ENCODE measurements at places on chromosomes 5 and 9.

- DNase-seq, result no peak
Observed at GRCh38 chr9:128211981-128212281, 8.8 kb downstream of the DNM1 start.

DNA sequence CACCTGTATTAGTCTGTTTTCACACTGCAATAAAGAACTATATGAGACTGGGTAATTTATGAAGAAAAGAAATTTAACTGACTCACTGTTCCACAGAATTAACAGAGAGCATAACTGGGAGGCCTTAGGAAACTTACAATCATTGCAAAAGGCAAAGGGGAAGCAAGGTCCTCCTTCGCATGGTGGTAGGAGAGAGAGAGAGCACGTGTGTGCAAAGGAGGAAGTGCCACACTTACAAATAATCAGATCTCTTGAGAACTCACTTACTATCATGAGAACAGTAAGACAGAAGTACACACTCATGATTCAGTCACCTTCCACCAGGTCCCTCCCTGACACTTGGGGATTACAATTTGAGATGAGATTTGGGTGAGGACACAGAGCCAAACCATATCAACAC, 258.7 kb downstream of the TRIM32 start:
- peak; percentile 87 for DNase-seq

GRCh38 chr9:127176631-127177030, 54.2 kb upstream of the ANGPTL2 start:
- DNase-seq, result no peak

GRCh38 chr5:161420521-161420920, 126.0 kb downstream of the GABRB2 start:
- DNase-seq, result no peak

DNA sequence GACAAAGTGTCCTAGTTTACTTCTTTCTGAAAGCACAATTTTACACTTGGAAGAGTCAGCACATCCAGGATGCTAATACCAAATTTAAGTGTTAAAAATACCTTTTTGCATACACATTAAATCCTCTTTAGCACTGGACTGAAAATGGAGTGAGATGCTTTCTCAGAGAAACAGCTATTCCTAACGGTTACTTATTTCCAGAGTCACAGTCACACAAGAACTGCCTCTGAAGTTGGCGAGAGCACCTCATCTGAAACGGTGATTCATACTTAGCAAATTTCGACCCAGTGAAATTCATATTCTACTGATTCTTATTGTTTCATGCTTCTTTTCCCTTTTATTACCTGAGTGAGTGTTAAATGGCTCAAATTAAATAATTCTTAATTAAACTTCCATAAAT, 12.2 kb downstream of the CDH18 start:
- DNase-seq, result no peak

GRCh38 chr5:77156379-77156778, 54.1 kb upstream of the PDE8B start:
- DNase-seq, result no peak

DNA sequence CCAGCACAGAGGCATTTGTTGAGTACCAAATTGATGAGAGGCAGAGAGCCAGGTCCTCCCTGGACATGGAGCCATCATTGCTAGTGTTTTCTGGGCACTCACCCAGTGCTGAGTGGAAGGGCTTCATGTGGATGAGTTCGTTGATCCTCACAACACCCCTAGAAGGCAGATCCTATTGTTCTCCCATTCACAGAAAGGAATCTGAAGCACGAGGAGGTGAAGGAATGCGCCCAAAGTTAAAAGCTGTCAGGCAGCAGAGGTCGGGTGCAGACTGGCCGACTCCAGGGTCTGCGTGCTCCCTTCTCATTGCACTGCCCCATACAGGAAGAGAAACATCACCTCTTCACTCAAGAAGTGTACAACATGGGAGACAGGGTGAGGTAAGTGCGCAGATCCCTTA, 153.5 kb upstream of the TNPO1 start:
- no peak for DNase-seq
